ENCODE measurements at places on chromosomes 4 and X. TPM values are rescaled to one million over a fixed set of nuclear protein-coding genes. Genes with fewer than 3 reads are reported as not detected.

Gene USP11
- 33.1 TPM for total RNA-seq

Gene AMBN
- not detected for total RNA-seq

Gene CLDN34
- not detected for total RNA-seq

Gene SYN1
- 0.68 TPM for total RNA-seq

Gene TIGD4
- 0.33 TPM for total RNA-seq

Gene DGAT2L6
- not detected for total RNA-seq

Gene RBMXL3
- total RNA-seq: not detected

Gene USP26
- total RNA-seq: not detected

Gene YIPF6
- total RNA-seq: 31.8 TPM

Gene CD38
- total RNA-seq: 2.1 TPM

Gene DGKK
- total RNA-seq: not detected

Gene RBM47
- total RNA-seq: 11.8 TPM

Gene CT45A2
- total RNA-seq: not detected

Gene PACRGL
- total RNA-seq: 32.0 TPM

Gene IGFBP7
- 474 TPM for total RNA-seq

Gene PDE6B
- 2.6 TPM for total RNA-seq

Gene FGA
- total RNA-seq: not detected

Gene NDUFC1
- 45.4 TPM for total RNA-seq

Gene GSX2
- total RNA-seq: not detected

Gene DOK7
- total RNA-seq: not detected

Gene GNRHR
- total RNA-seq: not detected

Data from sigmoid colon (tissue), 7 donors.